ENCODE measurements at places on chromosomes 16 and 17. TPM values are rescaled to one million over a fixed set of nuclear protein-coding genes. Genes with fewer than 3 reads are reported as not detected.

DNA sequence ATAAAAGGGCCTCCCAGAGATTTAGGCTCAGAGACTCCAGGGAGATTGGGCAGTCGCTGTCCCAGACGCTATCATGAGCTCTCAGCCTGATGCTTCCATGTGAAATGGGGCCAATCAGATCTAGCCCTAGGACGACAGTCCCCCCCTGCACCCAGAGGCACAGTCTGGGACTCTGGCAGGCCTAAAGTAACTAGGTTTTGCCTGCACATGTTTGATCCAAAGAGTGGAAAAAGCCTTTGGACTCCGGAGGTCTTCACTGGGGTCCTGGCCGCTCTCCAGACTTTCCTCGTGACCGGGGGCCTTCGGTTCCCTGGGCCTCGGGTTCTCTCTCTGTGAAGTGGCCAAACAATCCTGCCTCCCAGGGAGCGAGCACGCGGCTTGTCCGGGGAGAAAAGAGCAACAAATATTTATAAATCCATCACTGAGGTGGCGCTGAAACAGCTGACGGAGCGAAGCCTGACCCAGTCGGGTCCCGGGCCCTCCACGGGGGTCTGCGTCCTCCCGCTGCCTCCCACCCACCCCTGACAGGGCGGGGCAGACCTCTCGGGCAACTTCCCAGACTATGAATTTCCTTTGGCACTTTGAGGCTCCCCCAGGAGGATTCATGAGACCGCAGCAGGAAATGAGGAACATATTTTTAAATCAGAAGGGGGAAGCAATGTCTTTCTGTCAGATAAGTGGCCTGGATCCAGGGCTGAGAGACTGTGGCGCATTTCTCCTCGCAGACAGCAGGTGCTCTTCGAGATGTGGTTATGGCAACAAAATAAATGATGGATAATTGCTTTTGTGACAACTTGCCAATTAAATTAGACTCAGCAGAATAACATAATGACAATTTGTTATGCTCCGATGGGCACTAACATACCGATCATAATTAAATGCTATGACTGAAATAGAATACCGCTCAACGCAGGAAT lies 38.9 kb downstream of the MRPS23 start:
- DNase-seq: no peak

DNA sequence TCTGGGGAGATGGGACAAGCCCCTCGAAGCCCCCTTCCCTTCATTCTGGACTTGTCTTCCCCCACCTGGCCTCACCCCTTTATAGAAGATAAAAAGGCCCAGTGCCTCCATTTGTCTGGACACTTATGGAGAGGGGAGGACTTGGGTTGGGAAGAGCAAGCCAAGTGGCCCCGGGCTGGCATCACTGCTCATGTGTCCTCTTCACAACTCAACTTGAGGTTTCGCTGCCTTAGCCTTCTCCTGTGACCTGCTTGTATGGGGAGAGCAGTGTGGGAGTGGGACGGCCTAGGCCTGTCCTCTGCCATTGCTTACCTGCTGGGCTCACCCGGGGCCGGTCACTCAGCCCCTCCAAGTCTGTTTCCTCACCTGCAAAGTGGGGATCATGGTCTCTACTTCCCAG lies 1.4 kb downstream of the PAQR4 start:
- no peak for DNase-seq

- no peak for DNase-seq
Observed at GRCh38 chr17:69969897-69970296, 105.1 kb upstream of the KCNJ16 start.

DNA sequence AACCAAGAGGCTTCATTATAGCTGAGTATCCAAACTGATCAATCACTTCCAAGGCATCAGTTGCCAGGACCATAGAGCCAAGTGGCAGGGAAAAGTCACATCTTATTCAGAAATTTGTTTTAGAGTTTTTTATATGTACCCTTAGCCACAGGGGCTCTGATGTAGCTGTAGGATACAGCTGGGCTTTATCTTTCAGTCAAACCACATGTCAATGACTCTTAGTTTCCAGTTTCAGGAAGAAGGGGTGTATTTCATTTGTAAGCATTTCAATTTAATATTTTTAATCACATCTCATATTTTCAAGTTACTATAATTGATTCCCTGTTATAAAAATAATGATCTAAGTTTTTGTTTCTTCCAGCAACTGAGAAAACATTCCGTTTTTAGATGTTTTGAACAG lies 2.9 kb upstream of the FLCN start:
- no peak for DNase-seq

DNA sequence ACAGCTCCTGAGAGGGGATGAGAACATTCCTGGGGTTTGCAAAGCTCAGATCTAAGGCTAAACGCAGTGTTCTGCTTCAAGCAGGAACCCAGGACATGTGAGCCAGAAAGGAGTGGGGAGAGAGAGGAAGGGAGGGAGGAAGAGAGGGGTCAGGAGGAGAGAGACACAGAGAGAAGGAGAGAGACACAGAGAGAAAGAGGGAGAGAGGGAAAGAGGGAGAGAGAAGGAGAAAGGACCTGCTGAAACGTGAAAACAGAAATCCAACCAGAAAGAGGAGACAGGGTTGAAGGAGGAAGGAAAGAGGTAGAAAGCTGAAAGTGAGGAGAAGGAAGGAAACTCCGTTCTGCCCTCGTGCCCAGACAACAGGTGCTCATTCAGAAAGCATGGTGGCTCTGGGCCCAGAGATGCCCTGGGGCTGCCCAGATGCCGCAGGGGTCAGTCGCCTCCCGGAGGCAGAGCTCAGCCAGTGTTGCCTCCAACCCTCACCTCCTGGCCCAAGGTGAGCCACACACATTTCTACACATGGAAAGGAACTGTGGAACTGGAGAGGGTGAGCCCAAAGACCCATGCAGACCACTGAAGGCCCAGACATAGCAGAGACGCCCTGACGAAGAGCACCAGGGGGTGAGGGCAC lies 49.0 kb upstream of the ENPP7 start:
- no peak for DNase-seq

DNA sequence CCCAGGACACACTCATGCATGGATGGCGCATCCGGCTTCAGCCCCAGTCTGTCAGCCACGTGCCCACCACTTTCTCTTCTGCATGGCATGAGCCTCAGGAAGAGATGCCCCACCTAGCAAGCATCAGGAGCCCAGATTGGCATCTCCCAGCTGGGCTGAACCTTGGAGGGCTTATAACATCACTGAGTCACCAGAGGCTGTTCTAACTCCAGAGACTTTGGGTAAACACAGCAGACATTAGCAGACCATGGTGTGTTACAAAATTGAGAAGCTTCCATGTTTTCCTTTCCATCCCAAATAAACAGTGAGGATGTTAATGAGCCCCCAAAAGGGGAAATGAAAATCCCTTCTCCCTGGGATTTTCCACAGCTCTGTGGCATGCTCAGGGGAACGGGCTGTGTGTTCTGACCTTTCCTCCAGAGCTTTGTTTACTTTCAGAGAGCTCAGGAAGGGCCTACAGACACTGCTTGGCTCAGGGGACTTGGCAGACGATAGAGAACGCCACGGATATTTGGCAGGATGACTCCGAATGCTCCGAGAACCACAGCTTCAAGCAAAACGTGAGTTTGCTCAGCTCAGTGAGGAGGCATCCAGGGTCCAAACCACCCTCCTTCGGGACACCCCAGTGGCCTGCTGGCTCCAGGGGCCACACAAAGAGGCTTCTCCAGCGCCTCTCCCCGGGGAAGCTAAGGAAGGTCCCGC lies 16.5 kb downstream of the GLP2R start:
- DNase-seq: no peak

- no peak for DNase-seq
Observed at GRCh38 chr16:85384833-85385462, 228.2 kb upstream of the GSE1 start.

- DNase-seq: no peak
Observed at GRCh38 chr16:89410794-89411309, 79.5 kb downstream of the ANKRD11 start.

- DNase-seq: no peak
Observed at GRCh38 chr17:7839876-7840261, 5.9 kb downstream of the KDM6B start.

DNA sequence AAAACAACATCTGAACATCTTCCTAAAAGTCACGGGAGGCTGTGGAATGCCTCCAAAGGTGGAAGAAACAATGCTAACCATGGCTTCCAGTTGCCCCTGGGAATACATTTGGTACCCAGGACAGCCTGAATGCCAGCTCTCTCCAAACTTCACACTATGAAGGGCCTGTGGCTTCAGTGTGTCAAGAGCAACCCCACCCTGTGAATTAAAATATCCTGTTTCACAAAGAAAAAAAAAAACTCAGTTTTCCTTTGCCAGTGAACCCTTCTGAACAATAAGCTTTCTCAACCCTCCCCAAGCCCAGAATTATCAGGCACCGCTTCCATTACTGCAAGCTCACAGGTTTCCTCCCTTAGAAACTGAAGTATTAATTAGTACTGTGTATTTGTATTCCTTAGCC lies 69.8 kb downstream of the SLC39A11 start:
- no peak for DNase-seq

DNA sequence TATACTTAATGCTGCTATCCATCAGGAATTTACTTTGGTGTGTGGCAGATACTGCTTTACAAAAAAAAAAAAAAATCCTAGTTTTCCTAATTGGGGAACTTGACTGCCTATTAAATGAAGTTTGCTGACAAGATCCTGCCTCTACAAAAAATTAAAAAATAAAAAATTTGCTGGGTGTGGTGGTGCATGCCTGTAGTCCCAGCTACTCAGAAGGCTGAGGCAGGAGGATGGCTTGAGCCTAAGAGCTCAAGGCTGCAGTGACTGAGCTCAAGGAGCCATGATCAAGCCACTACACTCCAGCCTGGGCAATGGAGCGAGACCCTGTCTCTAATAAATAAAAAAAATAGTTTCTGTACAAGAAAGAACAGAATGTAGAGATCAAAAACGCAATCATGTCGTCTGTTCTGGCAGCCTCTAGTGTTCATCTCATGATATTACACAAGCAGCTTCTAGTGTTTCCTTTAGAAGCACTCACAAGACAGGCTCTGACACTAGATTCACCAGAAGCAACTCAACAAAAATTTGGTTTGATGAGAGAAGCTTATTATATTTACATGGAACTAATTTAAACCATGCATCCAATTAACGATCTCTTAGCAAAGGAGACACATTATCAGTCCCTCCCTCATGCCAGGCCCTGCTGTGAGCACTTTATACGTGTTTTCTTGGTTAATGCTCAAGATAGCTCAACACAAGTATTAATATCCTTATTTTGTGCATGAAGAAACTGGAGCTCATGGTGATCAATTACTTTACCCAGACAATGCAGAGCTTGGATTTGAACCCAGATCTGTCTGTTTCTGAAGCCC lies 6.8 kb upstream of the KRTAP17-1 start:
- DNase-seq: no peak

GRCh38 chr17:4472286-4472685 lies 26.4 kb upstream of the SPNS2 start:
- DNase-seq: no peak

DNA sequence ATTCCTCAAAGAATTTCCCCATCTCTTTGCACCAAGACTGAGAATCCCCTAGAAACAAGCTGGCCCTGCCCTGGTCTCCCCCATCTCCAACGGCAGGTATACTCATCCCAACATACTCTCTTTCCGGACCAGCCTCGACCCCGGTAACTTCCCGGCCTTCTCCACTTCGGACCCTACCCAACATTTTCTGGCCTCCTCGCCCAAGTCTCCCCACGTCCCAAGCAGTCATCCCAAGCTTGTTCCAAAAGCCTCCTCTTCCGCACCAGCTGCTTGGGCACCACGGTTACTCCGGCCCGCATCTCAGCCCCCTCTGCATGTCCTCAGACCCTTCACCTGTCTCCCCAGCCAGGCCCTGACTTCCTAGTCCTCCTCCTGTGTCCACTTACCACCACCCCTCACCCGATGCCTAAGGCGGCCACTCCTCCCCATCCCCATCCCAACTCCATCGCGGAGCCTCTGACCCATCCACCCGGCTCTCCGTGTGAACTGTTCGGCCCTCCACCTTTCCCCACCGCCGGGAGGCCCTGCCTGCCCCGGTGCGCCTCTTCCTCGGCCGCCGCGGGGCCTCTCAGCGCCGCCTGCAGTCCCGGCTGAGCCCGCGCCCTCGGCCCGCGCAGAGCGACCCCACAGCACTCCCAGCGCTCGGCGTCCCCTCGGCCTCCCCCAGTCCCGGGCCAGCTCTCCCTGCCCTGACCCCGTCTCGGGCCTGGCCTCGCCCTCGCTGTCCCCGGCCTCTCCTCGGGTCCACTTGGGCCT lies 994 bp downstream of the PITPNA start:
- DNase-seq: no peak

- no peak for DNase-seq
Observed at GRCh38 chr16:82649766-82650165, 23.0 kb downstream of the CDH13 start.

- no peak for DNase-seq
Observed at GRCh38 chr17:27868565-27868964, 24.6 kb downstream of the LYRM9 start.

DNA sequence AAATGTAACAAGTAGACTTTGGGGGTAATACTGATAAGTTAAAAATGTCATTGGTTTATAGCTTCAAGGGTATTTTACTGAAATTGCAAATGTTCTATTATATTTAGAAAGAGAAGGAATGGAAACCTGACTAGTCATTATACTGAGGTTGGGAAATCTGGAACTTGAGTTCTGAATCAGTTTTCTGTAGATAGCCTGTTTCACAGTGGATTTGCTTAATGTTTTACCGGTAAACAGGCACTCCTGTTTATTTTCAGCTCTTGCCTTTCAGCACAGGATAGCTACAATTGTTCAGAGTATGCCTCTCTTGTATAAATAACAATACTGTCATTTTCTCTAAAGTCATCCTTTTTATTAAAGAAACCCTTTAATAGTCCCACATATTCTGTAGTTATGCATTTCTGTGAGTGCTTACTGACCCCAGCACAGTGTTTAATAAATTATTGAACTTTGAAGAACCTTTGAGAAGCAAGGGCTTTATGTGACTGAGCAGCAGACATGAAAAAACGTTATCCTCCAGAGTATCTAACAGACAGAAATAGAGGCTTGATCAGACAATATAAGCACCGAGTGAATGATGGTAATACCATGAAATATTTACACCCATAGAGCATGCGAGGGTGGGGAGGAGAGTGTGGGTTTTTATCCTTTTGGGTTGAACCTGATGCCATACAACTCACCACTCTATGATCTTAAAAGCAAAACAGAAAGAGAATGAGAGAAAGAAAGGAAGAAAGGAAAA lies 58.2 kb downstream of the FTO start:
- no peak for DNase-seq

DNA sequence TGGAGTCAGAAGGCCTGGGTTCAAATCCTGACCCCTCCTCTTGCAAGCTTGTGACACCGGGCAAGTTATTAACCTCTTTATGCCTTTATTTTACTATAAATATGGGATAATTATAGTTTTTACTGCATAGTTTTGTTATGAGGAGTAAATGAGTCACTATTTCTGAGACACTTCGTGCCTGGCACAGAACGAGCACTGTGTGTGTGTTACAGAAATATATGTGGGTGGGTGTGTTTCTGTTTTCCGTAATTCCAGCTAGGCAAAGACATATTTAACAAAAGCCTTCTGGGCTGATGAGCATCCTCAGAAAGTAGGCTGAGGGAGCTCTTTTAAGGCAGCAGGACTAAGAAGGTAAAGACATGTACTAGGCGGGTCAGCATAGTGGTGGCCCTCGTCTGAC lies 417.9 kb downstream of the MAF start:
- no peak for DNase-seq

Gene ATP5PD
- total RNA-seq: 297 TPM

Gene TEX19
- total RNA-seq: not detected

Gene PIMREG
- total RNA-seq: 1.2 TPM

Gene TRPV3
- 3.0 TPM for total RNA-seq

Gene AOC3
- 136 TPM for total RNA-seq

Gene RGS9
- total RNA-seq: 1.1 TPM

Gene PITPNM3
- 1.8 TPM for total RNA-seq

All from omental fat pad (tissue), 4 donors.